ENCODE measurements at places on chromosomes 12 and 14.

- no peak for DNase-seq
These were observed 3.3 kb upstream of the CDKN1B start for GRCh38 chr12:12713932-12714275.

GRCh38 chr12:85260896-85261295 lies 19.1 kb upstream of the ALX1 start:
- no peak for DNase-seq

GRCh38 chr14:73211251-73212040 lies 25.9 kb upstream of the PAPLN start:
- peak; percentile 34 for DNase-seq

DNA sequence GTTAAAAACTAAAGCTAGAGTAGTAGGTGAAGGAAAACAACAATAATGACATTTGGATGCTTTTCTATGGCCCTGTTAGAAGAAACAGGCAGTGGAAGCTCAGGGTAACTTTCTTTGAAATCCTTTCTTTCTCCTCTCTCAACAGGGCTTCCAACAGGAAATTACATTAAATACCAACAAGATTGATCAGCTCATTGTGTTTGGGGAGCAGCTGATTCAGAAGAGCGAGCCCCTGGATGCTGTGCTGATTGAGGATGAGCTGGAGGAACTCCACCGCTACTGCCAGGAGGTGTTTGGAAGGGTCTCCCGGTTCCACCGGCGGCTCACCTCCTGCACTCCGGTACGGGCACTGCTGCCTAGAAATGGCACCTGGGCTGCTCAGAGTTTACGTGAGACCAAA lies 81.5 kb downstream of the ESR2 start:
- DNase-seq = no peak

GRCh38 chr12:57248934-57249742 lies 1.8 kb downstream of the STAC3 start:
- peak; percentile 56 for DNase-seq

DNA sequence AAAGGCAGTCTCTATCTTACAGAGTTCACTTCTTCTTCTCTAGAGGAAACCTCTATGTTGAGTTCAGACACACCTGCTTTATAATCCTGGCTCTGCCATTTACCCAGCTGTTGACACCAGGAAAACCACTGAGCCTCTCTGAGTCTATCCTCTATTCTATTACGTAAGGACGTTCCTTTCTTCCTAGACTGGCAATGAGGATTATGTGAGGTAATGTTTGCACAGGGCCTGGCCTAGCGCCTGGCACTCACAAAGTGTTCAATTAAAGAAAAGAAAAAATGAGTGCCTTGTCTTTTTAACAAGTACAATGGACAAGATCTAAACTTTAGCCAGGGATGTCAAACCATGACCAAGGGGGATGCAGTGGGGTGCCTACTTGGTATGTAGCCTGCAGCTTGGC lies 641.9 kb upstream of the TBX3 start:
- DNase-seq = no peak

DNA sequence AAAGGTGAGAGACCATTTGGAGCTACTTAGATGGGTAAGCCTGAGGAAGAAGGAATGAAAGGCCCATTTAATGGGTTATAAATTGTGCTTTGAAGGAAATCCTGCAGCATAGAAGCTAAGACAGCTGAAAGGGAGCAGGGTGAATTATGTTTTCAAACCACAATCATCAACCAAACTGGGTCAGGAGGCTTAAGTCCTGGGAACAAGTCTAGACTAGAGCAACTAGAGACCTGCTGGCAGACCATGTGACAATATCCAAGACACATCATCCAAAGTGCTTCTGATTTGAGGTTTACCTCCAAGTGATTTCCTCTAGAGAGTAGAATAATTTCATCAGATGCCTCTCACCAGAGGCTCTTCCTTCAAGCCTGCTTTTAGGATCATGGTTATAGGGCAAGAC lies 53.7 kb downstream of the MAP3K9 start:
- no peak for DNase-seq

DNA sequence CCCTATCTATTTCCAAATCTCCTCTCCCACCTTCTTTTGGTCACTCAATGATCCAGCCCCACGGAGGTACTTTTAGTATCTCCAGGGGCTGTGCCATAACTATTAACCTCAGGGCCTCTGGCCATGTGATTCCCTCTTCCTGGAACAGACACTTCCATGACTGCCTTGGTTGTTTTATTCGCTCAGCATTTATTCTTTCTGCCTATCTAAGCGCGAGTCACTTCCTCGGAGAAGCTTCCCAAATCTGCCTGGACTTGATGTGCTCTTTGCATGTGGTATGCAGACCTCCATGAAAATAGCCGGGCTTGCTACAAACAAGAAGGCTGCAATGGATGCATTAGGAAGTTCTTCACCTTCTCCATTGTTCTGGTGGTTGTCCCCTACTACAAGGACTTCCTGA lies 939.0 kb upstream of the TMEM132C start:
- DNase-seq = no peak

DNA sequence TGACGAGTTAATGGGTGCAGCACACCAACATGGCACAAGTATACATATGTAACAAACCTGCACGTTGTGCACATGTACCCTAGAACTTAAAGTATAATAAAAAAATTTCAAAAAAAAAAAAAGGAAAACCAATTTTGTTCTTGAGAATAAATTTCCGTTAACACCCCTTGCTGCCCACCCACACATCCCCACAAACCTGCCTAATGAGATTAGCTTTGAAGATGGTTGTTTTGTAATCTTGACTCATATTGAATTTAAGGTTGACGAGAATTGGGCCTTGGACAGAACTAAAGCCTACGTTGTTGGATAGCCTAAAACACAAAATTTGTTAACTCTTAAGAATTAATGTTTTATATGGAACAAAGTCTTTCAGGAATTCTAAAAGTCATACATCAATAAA lies 52.9 kb downstream of the SYT1 start:
- no peak for DNase-seq

- no peak for DNase-seq
These were observed 22.0 kb downstream of the MLXIP start for GRCh38 chr12:122100568-122100967.

DNA sequence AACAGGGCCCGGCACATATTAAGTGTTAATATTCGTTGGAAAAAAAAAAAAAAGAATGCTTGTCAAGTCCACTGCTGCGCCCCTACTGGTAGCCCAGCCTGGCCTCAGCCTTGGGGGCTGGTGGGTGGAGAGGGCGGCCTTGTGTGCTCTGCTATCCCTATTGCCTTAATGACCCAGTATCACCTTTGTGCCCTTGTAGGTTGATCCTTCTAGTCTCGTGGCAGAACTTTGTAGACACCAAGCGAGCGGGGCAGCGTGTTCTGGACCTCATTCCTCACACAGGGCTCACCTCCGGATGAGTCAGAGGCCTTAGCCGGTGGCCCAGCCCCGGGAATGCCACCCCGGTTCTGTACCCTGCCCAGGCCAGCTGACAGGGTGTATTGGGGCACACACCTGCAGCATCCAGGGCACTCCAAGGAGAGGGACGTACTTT lies 1.8 kb upstream of the RCOR1 start:
- DNase-seq = peak; percentile 48

GRCh38 chr12:46110928-46111699 lies 120.7 kb upstream of the SCAF11 start:
- DNase-seq = no peak

DNA sequence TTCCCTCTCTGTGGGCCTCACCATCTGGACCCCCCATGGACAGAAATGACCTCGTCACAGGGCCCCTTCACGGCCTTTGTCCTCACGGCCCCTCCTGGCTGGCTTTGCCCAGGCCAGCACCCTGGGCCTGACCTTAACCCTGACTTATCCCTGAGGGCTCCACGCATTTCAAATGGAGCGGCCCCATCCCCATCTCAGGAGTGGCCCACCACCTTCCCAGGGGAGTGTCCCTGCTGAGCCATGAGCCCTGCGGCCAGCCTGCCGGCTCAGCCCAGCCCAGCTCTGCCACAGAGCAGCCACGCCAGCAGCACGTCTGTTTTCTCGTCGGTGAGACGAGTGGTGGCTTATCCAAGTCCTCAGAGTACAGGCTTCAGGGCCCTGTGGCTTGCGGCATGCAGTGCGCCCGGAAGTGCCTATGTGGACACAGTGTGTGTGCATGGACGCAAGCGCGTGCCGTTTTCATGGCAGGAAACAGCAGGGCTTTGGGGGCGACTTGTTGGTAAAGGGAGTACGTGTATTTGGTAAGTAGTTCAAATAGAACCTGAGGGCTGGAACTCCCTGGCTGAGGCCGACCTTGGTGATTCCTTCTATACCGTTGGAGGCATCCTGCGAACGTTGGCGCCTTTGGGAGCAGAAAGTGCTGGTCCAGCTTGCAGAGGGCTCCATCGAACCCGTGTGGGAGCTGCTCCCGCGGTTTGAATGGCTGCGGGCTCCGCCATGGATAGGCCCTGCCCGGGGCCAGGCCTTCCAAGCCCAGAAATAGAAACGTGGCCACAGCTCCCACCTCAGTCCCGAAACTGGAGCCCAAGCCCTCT lies 52.1 kb downstream of the LRCOL1 start:
- peak; percentile 20 for DNase-seq

DNA sequence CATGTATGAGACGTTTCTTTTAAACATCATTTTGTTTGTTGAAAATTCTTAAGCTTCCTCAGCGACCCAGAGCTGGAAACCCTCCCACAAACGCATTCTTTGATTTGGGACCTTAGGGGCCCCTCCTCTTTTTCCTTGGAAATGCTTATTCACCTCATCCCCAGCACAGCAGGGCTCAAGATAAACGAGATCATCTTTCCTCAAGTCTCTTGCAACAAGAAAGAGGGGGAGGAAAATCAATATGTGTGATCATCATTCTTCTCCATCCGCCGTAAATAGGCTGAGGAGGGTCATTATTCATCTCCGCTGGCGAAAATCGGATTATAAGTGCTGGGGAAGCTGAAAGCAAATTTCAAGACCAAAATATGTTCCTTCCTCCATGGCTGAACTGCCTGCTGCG lies 1415.2 kb downstream of the AACS start:
- DNase-seq = no peak

DNA sequence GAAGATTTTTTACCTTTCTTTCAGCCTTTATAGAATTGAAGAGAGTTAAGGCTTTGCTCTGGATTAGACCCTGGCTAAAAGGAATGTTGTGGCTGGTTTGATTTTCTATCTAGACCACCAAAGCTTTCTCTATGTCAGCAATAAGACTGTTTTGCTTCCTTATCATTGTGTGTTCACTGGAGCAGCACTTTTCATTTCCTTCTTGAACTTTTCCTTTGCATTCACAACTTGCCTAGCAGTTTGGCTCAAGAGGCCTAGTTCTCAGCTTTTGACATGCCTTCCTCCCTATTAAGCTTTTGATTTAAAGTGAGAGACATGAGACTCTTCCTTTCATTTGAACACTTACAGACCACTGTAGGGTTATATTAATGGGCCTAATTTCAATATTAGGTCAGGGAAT lies 64.1 kb upstream of the USP15 start:
- no peak for DNase-seq

GRCh38 chr14:93520053-93520607 lies 89.4 kb downstream of the UNC79 start:
- DNase-seq = no peak

DNA sequence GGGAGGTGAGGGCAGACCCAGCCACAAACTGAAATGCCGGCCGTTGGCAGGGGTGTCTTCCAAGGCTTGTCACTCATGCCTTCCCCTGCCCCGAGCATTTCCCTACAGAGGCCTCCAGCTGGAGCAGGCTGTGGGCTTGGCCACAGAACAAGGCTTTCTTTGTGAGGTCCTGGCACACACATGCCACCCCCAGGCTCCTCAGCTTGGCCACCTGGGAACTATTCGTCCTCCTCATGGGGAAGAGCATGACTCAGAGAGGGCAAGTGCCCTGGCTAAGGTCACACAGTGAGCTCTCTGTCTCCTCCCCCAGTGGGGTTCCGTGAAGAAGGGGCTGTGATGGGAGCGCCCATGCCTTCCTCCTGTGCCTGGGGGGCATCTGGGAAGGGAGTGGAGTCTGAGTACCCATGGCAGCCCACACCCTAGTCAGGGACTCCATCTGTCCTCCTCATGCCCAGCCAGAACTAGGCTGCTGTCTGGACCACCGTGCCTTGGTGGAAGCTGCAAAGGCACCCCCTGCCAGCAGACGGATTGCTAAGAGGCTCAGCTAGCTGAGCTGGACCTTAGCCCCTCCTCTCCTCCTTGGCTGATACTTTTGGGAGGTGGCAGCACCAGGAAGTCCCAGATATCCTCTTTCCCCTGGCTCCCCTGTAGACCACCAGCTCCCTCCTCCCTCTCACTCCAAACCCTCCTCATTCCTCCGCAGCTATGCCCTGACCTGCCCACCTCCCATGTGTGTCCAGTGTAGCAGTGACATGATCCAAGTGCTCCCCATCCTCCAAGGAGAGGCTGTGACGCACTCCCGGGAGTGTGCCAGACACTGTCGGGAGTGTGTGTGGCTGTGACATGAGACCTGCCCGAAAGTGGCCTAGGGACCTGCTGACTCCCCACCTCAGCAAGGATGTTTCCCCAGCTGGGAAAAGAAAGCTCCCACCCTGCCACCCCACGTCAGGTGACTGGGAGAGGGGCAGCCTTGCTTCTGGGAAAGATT lies 21.4 kb downstream of the ABCB9 start:
- DNase-seq = peak; percentile 46

GRCh38 chr12:107912421-107913004 lies 138.0 kb downstream of the ASCL4 start:
- DNase-seq = peak; percentile 76

DNA sequence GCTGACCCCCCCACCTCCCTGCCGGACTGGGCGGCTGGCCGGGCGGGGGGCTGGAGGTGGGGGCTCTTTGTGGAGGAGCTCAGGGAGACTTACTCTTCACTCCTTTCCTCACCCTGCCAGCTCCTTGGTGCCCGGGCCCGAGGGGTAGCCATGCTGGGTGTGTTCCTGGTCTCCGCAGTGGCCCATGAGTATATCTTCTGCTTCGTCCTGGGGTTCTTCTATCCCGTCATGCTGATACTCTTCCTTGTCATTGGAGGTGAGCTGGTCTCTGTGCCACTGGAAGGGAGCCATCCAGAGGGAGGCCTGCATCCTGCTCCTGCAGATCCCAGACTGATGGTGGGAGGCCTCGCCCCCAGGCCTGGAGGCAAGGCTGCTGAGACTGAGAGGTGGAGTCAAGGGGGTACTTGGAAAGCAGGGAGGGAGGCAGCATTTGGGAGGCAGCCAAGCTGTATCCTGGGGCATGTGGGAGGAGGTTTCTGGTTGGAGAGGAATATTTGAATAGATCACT lies 19.7 kb downstream of the SOAT2 start:
- DNase-seq = no peak

GRCh38 chr12:95215949-95216348 lies 1.3 kb downstream of the FGD6 start:
- peak; percentile 20 for DNase-seq

- no peak for DNase-seq
These were observed 22.9 kb downstream of the HSP90AA1 start for GRCh38 chr14:102063808-102064429.

- peak; percentile 90 for DNase-seq
These were observed 554 bp upstream of the TSPAN31 start for GRCh38 chr12:57744194-57744776.

DNA sequence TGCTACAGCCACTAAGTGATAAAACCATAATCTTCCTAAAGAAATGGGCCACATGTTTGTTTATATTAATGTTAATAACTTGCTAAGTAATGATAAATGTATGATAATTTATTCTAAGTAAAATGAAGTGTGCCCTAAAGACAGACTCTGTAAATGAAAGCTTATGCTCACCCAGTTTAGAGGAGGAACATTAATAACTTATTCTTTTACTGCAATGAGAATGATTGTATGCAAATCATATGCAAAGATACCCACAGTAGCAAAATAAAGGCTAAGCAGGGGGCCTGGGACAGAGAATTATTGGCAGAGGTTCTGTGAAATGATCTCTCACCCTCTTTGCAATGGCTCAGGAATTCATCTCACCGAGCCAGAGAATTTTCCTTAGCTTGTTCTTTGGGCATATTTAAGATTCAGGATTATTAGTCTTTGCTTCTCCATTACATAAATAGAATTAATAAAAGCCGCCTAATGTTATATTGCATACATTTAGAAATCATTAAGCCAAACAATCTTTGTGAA lies 75.9 kb downstream of the TMEM132D start:
- no peak for DNase-seq
